ENCODE measurements at places on chromosomes 7 and 10.

DNA sequence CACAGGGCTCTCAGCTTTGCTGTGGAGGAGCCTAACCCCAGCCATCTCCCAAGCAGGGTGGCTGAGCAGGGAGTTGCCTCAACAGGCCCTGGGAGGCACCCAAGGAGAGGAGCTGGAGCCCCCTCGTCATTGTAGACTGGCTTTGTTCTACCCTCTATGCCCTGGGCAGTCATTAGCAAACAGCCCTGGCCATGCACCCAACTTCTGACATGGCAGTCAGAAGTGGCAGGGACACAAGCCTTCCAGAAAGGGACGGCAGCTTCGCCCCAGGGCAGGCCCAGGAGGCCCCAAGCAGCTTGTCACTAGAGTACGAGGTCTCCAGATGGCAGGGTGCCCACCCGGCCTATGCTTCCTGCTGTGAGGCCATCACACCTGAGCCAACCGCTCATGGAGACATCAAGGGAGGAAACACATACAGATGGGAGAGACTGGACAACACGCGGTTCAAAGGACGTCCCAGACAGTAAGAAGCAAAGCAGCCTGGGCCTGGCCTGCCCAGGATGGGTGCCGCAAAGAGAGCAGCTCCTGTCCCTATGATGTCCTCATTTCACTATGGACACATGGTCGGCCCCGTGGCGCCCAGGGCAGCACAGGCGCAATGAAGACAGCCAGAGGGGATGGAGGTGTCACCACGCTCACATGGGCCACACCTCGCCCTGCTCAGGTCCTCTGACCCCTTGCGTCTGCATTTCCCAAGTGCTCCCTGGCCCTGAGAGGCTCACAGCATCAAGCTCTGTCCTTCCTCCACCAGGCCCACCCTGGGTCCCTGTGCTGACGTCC is 190.9 kb upstream of the CXCL12 start:
- no peak for DNase-seq

DNA sequence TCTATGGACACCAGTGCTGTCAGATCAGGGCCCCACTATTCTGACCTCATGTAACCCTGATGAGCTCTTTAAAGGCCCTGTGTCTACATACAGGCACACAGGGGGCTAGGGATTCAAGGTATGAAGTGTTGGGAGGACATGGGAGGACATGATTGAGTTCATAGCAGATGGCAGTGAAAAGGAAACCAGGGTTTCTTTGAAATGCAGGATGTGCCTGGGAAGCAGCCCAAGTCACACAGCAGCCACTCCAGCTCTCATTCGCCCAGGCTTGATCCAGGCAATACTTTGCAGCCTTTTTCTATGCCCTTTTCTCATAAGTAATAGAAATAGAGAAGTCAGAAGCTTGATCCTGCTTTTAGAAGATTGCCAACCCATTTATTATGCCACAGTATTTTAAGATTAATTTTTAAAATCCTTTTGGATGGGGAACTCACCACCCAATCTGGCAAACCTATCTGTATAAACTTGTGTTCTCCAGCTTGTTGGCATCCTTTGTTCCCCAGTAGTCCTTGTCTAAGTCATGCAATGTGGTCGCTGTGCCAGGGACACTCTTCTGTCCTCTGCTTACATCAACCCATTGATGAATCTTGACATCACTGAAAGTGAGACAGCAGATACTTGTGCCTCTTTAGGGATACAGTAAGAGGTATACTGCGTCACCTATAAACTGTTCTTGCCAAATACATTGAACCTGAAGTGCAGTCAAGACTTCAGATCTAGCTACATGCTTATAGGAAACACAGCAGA is 95.0 kb downstream of the TAF3 start:
- no peak for DNase-seq

DNA sequence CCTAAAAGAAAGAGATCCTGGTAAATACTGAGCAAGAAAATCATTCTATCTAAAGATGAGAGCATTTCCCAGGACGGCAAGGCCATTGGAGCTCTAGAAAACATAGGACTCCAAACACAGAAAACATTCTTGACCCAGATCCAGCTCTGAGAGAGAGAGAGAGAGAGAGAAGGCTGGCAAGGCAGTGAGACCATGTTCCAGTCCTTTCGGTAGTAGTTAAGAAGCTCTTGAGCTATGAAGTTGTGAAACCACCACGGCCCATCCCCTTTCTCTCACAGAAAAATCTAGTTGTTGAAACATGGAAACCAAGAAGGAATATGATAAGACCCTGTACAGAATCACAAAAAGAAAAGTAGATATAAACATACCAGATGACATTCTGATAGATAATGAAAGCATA is 212.4 kb upstream of the NPSR1 start:
- no peak for DNase-seq

GRCh38 chr7:54349229-54349628 is 192.9 kb upstream of the VSTM2A start:
- no peak for DNase-seq

GRCh38 chr7:89623018-89623672 is 531.1 kb upstream of the STEAP1 start:
- no peak for DNase-seq

DNA sequence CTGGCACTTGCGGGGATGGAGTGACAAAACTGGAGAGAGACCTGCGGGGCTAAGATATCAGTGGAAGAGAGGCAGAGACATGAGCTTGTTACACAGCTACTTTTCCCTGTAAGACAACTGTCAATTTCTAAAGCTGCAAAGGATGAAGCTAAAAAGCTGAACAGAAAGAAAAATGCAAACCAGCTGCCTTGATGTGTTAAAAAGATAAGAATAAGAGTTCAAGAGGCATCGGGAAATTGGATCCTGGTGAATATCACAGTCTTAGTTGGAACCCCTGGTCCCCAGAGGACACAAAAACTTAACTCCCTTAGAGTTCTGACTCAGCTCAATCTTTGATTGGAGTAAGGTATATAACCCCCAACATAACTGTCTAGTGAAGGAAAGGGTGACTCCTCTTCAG is 38.8 kb downstream of the VPS41 start:
- no peak for DNase-seq

DNA sequence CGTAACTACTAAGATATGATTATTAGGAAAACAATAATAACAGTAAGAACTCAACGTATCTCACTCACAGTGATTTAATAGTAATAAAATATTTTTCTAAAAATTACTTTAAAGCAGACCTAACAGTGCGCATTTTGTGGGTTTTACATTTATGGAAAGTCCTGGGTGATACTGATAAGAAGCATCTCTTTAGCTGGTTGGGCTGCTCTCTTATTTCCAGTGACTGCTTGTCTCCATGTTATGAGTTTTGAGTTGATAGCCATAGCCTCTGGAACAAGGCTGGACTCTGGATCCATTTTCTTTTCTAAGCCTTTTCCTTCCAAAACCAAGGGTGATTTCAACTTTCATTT is 29.5 kb upstream of the INHBA start:
- DNase-seq, result no peak

- DNase-seq, result no peak
Measured at GRCh38 chr10:131211965-131212619, 99.4 kb downstream of the TCERG1L start.

DNA sequence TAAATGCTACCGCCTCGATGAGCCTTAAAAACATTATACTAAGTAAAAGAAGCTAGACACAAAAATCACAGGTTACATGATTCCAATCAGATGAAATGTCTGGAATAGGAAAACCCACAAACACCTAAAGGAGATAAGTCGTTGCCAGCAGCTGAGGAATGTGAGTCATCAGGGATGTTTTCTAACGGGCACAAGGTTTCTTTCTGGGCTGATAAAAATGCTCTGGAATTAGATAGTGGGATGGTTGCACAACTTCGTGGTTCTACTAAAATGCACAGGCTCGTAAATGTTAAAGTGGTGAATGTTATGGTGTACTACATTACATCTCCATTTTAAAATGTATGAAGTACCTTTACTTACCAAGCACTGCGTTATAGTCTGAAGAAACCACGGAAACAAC is 9.7 kb downstream of the ABLIM1 start:
- DNase-seq, result no peak

- DNase-seq, result no peak
Measured at GRCh38 chr10:10528563-10528910, 489.1 kb upstream of the CELF2 start.

DNA sequence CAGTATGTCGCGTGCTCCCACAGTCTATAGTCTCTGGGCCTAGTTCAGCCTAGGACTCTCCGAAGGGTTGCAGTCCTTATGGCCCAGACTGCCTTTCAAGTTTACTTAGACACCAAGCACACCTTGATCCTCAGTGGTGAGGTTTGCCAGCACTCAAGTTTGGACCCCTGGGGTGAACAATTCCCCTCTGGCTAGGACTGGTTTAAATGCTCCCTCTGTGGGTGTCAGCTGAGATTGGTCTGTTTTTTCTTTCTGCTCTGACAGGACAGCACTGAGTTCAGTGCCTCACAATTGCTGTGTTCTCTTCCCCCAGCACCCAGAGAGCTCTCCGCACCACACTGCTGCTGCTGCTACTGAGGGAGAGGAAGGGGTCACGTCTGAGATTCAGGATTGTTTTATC is 31.9 kb upstream of the AGR3 start:
- DNase-seq, result no peak

DNA sequence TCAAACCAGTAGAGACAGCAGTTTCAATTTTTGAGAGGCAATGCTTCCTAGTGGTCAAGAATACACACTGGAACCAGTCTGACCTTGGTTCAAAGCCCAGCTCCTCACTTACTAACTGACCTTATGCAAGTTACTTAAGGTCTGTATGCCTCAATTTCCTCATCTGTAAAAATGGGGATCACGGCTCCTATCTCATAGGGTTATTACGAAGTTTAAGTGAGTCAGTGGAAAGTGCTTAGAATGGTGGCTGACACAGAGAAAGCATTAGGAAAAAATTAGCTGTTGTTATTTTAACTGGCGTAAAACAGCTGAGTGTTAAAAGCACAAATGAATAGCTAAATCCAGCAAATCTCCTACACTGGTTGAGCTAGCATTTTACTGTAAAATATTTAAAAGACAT is 162.4 kb upstream of the LAMB4 start:
- no peak for DNase-seq

- DNase-seq, result no peak
Measured at GRCh38 chr7:43232366-43232765, 119.9 kb downstream of the HECW1 start.

- DNase-seq, result no peak
Measured at GRCh38 chr7:25167262-25167843, 42.3 kb upstream of the CYCS start.

- DNase-seq, result no peak
Measured at GRCh38 chr10:126504063-126504760, 115.9 kb upstream of the ADAM12 start.

DNA sequence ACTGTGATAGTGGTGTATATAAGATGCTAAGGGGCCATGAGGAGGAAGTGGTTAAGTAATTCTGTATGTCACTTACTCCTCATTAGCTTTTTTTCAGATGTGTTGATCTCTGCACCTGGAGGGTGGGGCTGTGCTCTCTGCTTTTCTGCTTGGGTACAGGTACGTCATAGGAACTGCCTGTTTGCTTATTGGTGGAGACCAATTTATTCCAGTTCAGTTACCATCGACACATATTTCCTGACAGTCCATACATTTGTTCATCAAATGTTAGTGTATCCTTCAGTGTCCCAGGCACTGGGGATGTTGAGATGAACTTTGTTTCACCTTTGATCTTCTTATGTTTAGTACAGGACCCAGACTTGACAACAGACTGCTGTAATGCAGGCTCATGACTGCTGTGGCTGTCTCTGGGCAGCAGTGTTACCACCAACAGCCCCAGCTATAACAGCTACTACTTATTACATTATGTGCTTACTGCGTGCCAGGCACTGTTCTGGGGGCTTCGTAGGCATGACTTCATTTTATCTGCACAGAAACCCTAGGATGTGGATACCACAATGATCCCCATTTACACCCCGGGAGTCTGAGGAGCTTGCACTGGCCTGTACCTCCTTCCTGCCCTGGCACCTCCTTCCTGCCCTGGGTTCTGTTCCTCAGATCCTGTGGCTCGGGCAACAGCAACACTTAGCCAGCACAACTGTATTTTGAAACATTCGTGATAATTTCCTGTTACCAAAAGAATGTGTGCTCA is 87.4 kb downstream of the BUB3 start:
- DNase-seq, result peak; percentile 80

DNA sequence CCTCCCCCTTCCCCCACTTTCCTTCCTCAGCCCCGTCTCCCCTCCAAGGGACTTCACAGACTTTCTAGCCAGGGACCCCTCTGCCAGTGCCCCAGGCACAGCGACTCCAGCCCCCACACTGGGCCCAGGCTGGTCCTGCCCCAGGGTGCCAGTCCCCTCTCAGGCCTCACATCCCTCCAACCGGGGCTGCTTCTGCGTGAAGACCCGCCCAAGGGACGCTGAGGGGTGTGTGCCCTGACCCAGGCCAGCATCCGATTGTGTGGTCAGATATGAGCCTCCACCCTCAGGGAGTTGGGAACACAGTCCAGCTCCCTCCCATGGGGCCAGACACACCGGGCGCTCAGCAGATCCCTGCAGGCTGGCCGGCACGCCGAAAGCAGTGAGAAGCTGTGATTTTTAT is 97.0 kb downstream of the MICALL2 start:
- no peak for DNase-seq

DNA sequence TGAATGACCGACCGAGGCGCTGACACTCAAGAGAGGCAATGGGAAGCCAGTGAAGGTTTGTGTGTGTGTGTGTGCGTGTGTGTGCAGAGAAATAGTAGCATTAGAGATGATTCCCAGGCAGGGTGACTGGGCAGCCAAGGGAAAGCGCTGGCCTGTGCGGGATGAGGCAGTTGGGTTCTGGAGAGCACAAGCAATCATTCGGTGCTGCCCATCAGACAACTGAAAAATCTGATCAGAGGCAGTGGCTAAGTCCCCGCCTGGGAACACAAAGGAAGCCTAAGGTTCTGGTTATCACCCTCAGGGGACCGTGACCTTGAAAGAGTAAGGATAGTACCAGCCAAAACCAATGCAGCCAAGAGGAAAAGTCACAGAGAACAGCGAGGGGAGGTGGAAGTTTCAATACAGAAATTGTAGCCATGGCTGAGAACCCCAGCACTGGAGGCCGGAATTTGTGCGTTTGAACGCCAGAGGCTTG is 868 bp upstream of the PDCD4 start:
- no peak for DNase-seq

GRCh38 chr7:119802147-119802546 is 470.8 kb upstream of the KCND2 start:
- DNase-seq, result no peak

DNA sequence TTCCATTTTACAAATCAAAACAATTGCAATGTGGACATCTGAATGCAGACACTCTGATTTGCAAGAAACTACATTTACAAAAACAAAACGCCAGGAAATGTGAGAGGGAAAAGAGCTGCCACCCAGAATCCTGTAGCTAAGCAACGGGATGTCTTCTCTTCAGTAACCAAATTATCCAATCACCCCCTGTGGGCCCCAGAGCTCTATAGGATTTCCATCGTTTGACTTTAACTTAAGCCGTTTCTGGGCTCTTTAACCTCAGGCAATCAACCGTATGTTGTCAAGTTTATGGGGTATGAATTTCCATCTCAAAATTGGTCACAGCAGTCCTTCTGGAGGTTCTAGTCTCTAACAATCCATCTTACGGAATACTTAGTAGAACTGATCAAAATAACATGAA is 240.5 kb downstream of the ETV1 start:
- no peak for DNase-seq

All from CD4-positive, alpha-beta T cell treated with Interleukin-1 beta for 1 hour (primary cell).